ENCODE measurements at places on chromosomes 5 and 9.

DNA sequence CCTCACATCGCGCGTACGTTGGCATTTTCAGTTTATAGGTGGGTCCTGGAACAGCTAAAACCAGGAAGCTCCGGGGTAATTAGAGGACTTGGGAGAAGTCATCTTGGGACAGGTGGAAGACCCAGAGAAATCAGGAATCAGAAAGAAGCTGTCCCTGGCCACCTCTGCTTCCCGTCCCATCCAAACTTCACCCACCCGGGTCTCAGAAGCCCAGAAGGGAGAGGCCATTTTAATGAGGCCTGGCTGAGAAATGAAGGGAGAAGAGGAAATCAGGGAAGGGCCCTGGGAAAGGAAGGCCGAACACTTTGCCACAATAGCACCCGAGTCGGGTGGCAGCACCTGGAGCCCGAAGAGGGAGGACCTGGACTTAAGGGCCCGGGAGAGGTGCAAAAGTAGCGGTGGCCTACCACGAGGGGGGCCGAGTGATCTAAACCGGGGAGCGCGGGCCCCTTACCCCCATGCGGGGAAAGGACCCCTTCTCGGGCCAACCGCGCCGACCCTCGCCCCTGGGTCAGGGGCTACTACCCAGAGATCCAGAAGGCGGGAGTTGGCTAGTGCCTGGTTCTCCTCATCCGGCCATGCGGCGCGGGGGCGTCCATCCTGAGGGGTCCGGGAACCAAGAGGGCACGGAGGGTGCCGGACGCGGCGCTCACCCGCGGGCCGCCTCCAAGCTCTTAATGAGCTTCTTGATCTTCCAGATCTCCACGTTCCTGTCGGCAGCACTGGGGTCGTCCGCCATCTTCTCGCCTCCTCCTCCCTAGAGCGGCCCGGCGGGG is 668 bp downstream of the ETF1 start:
- H3K4me1 ChIP-seq, result peaks cover 55% of the 10 kb centered on the region
- peak overlapping the region; percentile 90 for H3K27ac ChIP-seq
- H3K4me3 ChIP-seq, result peak overlapping the region; percentile 99
- peaks cover 36% of the 10 kb centered on the region for H3K36me3 ChIP-seq

DNA sequence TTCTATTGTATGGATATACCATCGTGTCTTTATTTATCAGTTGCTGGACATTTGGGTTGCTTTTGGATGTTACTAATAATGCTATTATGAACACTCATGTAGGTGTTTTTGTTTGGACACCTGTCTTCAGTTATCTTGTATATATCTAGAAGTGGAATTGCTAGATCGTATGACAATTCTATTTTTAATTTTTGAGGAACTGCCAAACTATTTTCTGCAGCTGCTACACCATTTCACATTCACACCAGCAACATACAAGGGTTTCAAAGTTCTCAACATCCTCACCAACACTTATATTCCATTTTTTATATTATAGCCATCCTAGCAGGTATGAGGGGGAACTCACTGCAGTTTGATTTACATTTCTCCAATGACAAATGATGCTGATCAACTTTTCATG is 324.6 kb downstream of the CAAP1 start:
- no peak overlapping the region for H3K4me3 ChIP-seq
- no peaks in the 10 kb centered on the region for H3K27me3 ChIP-seq
- H3K4me1 ChIP-seq, result no peaks in the 10 kb centered on the region
- DNase-seq, result no peak

GRCh38 chr5:135986401-135986800 is 31.6 kb upstream of the LECT2 start:
- no peaks in the 10 kb centered on the region for H3K4me1 ChIP-seq
- peaks cover 3% of the 10 kb centered on the region for H3K27me3 ChIP-seq
- H3K36me3 ChIP-seq, result no peaks in the 10 kb centered on the region
- no peak for DNase-seq
- no peak overlapping the region for H3K4me3 ChIP-seq
- no peak overlapping the region for H3K27ac ChIP-seq

- no peak for DNase-seq
- peaks cover 9% of the 10 kb centered on the region for H3K27me3 ChIP-seq
- H3K27ac ChIP-seq, result no peak overlapping the region
- no peaks in the 10 kb centered on the region for H3K36me3 ChIP-seq
- H3K4me3 ChIP-seq, result no peak overlapping the region
- no peaks in the 10 kb centered on the region for H3K4me1 ChIP-seq
These were observed 23.9 kb upstream of the PPP1R2B start for GRCh38 chr5:156826150-156826549.

DNA sequence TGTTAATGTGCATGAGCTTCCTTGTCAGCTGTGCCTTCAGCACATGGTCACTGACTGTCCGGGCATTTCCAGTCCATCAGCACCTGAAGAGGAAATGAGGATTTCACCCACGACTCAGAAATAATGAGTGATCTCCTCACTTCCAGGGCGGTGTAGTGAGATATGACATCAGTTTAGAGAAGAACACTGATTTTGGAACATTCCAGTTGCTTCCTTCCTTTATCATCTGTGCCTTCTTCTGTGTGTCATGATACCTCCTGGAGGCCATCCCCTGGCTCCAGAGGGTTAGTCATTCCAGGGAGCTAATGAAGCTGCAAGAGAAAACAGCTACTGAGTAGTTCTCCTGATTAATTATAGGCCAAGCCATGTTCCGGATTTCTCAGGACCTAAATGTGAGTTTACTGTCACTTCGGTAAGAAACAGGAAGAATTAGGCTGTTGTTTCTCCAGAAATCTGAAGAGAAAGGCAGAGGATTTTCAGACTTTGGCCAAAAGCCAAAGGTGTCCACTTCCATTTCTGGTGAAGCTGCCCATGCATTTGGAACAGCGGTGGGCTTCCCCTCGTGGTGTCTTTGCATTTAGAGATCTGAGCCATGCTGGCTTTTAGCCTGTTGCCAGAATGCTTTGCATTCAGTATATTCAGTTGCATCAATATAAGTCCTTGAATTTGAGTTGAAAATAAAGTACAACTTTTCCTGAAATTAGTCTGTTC is 161.3 kb upstream of the OTULINL start:
- no peaks in the 10 kb centered on the region for H3K36me3 ChIP-seq
- no peak for DNase-seq
- no peaks in the 10 kb centered on the region for H3K27me3 ChIP-seq
- no peak overlapping the region for H3K4me3 ChIP-seq
- no peaks in the 10 kb centered on the region for H3K4me1 ChIP-seq

DNA sequence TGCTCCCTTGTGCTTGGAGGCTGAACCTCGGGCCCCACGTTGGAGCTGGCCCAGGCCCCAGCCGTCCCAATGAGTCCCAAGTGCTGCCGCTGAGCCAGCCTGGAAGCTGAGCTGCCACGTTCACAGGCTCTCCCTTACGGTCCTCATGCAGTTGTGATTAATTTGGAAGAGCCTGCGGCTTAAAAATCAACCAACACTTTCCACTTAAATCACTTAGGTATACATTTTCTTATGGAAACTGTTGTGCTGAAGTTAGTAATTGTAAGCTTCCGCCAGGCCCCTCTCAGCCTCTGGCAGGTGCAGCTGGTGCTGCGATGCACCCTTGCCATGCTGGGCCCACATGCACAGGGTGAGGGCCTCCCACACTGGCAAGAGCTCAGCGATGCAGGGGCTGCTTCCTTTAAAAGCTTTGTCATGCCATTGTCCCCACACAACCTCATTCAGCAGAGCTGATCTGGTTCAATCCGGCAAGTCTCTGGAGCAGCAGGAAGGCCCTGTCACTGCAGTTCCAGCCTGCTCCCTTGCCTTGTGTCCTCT is 61.0 kb downstream of the IPPK start:
- no peaks in the 10 kb centered on the region for H3K4me1 ChIP-seq
- DNase-seq, result no peak
- H3K4me3 ChIP-seq, result no peak overlapping the region
- H3K36me3 ChIP-seq, result peaks cover 35% of the 10 kb centered on the region

- H3K4me3 ChIP-seq, result no peak overlapping the region
- H3K4me1 ChIP-seq, result no peaks in the 10 kb centered on the region
- H3K36me3 ChIP-seq, result no peaks in the 10 kb centered on the region
- H3K27ac ChIP-seq, result no peak overlapping the region
- H3K27me3 ChIP-seq, result no peaks in the 10 kb centered on the region
These were observed 1510.5 kb upstream of the CDH9 start for GRCh38 chr5:28548856-28549255.

- H3K36me3 ChIP-seq, result no peaks in the 10 kb centered on the region
- no peaks in the 10 kb centered on the region for H3K4me1 ChIP-seq
- H3K27me3 ChIP-seq, result no peaks in the 10 kb centered on the region
- no peak for DNase-seq
- H3K27ac ChIP-seq, result no peak overlapping the region
- H3K4me3 ChIP-seq, result no peak overlapping the region
These were observed 18.2 kb downstream of the SLC9A3 start for GRCh38 chr5:505951-506525.

GRCh38 chr9:35431467-35431866 is 58.4 kb upstream of the RUSC2 start:
- peaks cover 19% of the 10 kb centered on the region for H3K27me3 ChIP-seq
- H3K27ac ChIP-seq, result no peak overlapping the region
- H3K4me3 ChIP-seq, result no peak overlapping the region
- H3K4me1 ChIP-seq, result no peaks in the 10 kb centered on the region
- DNase-seq, result no peak

- no peak overlapping the region for H3K4me3 ChIP-seq
- DNase-seq, result no peak
- no peak overlapping the region for H3K27ac ChIP-seq
- H3K4me1 ChIP-seq, result no peaks in the 10 kb centered on the region
- no peaks in the 10 kb centered on the region for H3K27me3 ChIP-seq
These were observed 80.1 kb downstream of the FBXW11 start for GRCh38 chr5:171926311-171926710.

DNA sequence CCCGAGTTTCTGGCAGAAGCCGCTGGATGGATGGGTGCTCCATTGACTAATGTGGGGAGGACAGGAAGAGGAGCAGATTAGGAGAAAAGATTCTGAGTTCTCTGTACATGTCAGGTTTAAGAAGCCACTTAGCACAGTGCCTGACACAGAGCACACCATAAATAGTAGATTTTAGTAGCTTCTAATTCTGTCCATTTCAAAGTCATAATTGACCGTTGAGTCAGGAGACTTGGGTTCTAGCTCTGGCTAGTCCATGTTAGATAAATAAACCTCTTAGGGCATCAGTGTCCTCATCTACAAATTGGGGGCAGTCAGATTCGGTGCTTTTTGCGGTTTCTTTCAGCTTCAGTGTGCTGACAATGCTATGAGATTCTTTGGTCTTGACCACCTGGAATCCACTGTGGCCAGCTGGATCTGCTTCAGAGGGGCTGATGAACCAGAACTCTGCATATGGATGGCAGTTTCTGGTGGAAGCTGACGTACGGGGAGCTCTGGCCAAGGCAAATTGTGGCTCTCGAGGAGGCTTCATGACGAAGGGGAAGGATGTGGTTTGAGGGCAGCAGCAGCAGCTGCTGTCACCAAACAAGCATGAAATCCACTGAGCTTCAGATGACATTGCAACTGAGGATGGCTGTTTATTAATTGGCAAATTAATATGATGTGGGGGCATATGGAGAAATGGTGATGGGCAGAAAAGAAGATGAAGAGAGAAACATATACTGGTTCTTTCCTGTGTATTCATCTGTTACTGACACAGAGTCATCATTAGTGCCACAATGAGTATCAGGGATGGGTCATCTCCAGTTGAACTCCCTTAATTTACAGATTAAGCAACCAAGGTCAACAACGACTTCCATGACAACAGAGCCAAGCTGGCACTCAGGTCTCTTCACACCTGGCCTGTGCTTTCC is 134.4 kb downstream of the AOPEP start:
- peak overlapping the region; percentile 76 for H3K27ac ChIP-seq
- H3K27me3 ChIP-seq, result no peaks in the 10 kb centered on the region
- no peaks in the 10 kb centered on the region for H3K36me3 ChIP-seq
- DNase-seq, result peak; percentile 87
- peak overlapping the region; percentile 35 for H3K4me3 ChIP-seq
- H3K4me1 ChIP-seq, result peaks cover 37% of the 10 kb centered on the region

DNA sequence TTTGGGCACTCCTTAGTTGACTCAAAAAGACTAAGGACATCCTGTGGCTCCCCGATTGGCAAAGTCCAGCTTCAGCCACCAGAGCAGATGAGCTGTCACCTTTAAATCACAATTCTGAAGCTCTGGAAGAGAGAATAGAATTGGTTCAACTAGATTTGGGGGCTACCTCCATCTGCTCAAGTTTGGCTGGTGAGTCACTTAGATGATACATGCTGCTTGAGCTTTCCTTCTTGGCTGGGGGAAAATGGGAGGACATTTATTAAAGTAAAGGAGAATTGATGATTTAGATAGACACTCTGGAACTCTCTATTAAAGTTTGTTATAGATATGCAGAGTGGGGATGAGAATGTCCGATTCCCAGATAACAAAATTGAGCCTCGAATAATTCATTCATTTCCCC is 30.0 kb upstream of the GRIA1 start:
- no peak overlapping the region for H3K4me3 ChIP-seq
- H3K27ac ChIP-seq, result no peak overlapping the region
- DNase-seq, result no peak
- no peaks in the 10 kb centered on the region for H3K27me3 ChIP-seq
- H3K4me1 ChIP-seq, result no peaks in the 10 kb centered on the region
- no peaks in the 10 kb centered on the region for H3K36me3 ChIP-seq

GRCh38 chr5:68502531-68502930 is 287.0 kb downstream of the PIK3R1 start:
- DNase-seq, result no peak
- no peaks in the 10 kb centered on the region for H3K36me3 ChIP-seq
- H3K4me3 ChIP-seq, result no peak overlapping the region
- no peaks in the 10 kb centered on the region for H3K27me3 ChIP-seq

DNA sequence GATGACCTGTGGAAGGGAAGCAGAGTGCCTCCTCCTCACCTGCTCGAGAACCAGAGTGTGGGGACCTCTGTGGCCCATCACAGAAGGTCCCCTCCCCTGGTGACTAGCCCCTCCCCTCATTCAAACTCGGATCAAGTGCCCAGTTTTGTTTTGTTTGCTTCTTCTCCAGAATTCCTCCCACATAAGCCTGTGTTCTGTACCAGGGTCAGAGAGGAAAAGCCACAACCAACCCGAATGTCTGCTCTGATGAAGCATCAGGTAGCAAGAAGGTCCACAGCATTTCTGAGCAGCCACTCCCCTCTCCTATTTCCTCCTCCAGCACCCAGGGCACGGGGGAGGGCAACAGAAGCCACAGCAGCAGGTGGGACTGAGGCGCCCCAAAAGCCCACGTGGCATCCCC is 58.2 kb downstream of the HSD17B3 start:
- H3K27ac ChIP-seq, result no peak overlapping the region
- peaks cover 11% of the 10 kb centered on the region for H3K27me3 ChIP-seq
- H3K4me3 ChIP-seq, result no peak overlapping the region
- no peak for DNase-seq
- H3K36me3 ChIP-seq, result no peaks in the 10 kb centered on the region

DNA sequence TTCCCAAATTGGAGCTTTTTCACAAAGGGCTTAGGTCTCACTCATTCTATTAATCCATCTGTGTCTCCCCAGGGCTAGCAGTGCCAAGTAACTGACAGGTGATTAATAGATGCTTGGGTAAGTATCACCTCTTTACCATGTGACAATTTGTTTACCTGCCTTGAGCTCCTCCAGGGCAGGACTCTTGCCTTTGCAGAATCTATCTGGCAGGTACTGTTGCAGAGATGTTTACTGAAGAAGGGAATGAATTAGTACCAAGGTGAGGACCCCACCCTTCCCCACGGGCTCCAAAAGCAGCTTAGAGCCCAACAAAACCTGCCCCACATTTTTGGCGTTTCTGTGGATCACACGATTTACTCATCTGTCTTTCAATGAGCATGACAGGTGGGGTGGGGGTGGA is 698 bp upstream of the TGFBI start:
- no peaks in the 10 kb centered on the region for H3K36me3 ChIP-seq
- no peak overlapping the region for H3K4me3 ChIP-seq
- peaks cover 5% of the 10 kb centered on the region for H3K27me3 ChIP-seq
- no peaks in the 10 kb centered on the region for H3K4me1 ChIP-seq
- no peak overlapping the region for H3K27ac ChIP-seq
